GM04503 (cell line): ENCODE measurements at places on chromosomes 7 and 10.

GRCh38 chr7:94289071-94289470 lies 105.6 kb upstream of the COL1A2 start:
- peak; percentile 64 for DNase-seq

GRCh38 chr7:88759230-88760135 lies at the start of gene ZNF804B:
Gene ZNF804B (plus strand): TSS chr7:88759700. CDS start chr7:88759977, 277 bp downstream.
- DNase-seq = no peak

GRCh38 chr10:62926407-62926806 lies 110.2 kb upstream of the EGR2 start:
- no peak for DNase-seq

DNA sequence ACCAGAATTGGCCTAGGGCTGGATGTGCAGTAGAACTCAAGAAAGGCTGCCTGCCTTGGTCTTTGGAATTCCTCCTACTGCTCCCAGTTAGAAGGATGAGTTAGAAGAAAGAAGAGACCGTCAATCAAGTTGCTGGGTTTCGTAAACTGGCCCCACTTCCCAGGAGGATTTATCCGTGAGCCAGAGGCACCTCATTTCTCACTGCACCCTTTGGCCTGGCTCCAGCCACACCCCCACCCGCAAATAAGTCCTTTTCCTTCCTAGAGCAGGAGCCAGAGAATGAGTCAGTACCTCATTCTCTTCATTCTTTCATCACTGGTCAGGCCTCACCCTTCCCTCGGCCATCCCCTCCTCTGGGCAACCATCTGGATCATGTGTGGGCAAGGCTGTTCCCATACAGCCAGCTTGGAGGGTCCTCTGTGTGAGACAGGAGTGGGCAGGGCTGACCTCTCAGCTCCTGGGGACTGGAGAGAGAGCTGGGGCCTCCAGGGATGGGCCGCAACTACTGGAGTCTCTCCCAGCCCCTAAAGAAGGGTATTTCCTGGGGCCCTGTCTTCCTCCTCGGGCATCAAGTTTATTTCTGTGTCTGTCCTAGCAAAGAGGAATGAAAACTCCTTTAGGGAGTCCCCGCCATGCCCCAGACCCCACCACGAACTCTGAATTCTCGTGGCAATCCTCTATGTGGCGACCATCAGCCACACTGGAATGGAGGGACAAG lies 87.2 kb upstream of the DUSP5 start:
- peak; percentile 91 for DNase-seq

GRCh38 chr10:131689016-131689415 lies 211.8 kb upstream of the PPP2R2D start:
- DNase-seq = no peak

DNA sequence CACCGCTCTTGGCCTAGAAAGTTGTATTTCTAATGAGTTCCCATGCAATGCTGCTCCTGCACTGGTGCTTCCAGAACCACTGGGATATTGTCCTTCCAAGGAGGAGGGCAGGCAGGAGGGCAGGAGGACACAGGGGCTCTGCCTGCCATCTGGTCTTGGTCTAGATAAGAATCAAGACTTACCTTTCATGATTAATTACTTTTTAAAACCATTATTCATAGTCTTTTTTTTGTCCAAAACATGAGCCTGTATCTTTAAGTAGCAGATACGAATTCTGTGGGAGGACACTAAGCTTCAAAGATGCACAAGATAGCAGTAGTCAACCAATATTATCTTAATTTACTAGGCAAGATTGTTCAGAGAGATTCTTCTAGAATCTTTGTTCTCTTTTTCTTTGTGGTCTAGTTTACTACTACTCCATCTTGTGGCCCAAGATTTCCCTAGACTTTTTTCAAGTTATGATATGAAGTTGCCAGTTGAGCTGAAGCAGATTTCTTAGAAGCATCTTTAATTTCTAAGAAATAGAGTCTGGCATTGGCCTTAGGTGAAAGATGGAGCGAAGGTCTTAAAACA lies 57.6 kb downstream of the RBM33 start:
- no peak for DNase-seq

DNA sequence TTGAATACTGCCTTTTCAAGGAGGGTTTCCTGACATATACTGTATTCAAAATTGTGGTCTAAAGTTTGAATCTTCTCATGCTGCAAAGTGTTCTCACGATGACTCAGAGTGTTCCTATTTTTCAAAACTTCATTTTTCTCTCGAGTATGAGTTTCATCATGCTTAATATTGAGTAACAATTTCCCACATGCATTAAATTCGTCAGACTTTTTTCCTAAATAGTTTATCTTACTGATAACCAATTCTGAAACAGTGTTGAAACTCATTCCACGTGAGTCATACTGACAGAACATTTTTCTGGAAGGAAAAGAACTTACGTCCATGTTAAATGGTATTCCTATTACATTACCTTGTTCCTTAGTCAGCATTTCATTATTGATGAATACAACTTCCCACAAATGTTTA lies 44.1 kb downstream of the ZNF33B start:
- no peak for DNase-seq
